Activated T-cell treated with anti-CD3 and anti-CD28 coated beads for 1 hour (primary cell): ENCODE measurements at places on chromosomes 16 and 17.

DNA sequence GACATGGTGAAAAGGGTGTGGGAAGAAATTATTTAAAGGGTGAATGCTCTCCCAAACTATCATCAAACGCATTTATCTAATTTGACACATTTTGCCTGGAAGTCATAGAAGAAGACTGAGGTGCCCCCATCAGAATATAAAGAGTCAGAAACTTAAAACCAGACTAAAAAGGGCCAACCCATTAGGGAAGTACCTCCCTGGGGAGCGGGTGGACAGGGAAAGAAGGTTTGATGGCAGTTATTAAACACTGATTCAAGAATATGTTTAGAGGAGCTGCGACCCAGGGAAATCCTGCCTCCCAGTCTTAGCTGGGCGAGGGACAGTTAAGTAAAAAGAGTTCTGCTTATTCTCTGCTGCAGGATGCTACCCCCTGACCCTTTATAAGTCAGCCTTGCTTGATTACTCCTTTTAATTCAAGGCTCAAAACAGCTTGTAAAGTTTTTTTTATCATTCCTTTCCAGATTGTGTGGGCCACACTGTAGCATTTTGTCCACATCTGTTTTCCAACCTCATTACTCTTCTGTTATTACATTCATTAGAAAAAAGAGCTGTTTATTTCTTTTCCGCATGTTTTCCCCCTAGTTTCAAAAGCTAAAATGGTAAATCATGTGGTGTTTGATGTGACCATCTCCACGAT lies 138.5 kb upstream of the TBX2 start:
- no peak for DNase-seq

- no peak for DNase-seq
These were observed 19.5 kb downstream of the CTU2 start for GRCh38 chr16:88725609-88726407.

- no peak for DNase-seq
These were observed 53.7 kb downstream of the RPH3AL start for GRCh38 chr17:298791-299450.

DNA sequence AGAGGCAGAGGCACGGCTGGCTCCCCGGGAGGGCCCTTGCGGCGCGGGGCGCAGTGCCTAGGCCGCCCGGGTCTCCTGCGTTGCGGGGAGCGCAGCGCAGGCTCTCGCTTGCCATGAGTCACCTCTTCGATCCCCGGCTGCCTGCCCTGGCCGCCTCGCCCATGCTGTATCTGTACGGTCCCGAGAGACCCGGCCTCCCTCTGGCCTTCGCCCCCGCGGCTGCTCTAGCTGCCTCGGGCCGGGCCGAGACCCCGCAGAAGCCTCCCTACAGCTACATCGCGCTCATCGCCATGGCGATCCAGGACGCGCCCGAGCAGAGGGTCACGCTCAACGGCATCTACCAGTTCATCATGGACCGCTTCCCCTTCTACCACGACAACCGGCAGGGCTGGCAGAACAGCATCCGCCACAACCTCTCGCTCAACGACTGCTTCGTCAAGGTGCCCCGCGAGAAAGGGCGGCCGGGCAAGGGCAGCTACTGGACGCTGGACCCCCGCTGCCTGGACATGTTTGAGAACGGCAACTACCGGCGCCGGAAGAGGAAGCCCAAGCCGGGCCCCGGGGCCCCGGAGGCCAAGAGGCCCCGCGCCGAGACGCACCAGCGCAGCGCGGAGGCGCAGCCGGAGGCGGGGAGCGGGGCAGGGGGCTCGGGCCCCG lies 390 bp downstream of the FOXL1 start:
- DNase-seq, result no peak

GRCh38 chr17:39538866-39539265 lies 68.9 kb downstream of the NEUROD2 start:
- DNase-seq, result no peak

GRCh38 chr17:1480747-1481465 lies 11.6 kb downstream of the MYO1C start:
- no peak for DNase-seq

DNA sequence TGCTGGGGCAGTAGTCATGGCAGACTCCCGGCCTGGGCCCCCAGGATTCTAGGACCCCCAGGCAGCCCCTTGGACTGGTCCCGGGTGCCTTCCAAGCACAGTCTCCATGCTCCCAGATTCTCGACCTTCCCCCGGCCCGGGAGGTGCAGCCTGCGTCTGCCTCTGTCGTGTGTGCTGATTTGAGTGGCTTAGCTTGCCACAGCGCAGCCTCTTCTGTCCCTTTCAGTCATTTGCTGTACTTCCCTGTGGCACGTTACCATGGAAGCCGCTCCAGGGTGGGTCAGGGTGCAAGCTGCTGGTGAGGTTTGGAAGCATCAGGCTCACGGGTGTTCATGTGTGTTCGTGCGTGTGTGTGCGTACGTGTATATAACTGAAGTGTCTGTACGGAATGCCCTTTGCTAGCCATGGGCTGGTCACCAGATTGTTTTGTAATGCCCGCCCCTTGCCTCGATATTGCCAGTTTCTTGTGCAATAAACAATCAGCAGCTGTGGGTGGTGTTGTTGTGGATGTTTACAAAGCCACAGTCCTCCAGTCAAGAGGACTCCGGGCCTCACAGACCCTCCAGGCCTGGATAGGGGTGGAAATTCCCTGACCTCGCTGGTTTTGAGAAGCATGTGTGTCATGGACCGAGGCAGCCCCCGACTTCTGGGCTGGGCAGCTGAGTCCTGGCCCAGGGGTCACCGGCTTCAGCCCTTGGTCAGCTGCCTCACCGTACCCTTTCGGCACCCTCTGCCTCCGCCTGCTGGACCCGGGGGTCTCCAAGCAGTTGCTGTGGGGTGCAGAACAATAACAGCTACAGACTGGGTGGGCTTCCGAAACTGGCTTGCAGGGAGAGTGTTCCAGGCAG lies 9.7 kb upstream of the CLEC18A start:
- DNase-seq, result no peak

GRCh38 chr16:23692190-23692837 lies 13.6 kb downstream of the PLK1 start:
- DNase-seq, result no peak

DNA sequence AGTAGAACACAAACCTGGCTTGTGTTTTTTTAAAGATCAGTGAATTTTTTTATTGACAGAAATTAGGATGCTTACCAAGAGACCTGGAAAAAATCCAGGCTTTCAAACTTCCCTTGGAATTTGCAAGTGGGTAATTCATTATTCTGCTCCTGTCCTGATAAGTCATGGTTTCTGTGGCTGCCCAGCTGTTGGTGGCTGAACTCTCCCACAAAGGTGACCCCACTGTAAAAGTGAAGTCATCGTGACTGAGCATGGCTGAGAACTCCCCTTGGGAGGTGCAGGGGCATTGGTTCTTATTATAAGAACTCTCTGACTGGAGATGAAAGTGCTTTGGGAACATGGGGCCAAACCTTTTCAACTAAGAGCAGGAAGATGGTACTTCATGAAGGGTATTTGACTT lies 46.6 kb upstream of the TANC2 start:
- no peak for DNase-seq

- DNase-seq, result no peak
These were observed 6.5 kb downstream of the GFAP start for GRCh38 chr17:44908761-44909326.

- DNase-seq, result peak; percentile 63
These were observed 2.0 kb downstream of the TRIM47 start for GRCh38 chr17:75876190-75876937.

DNA sequence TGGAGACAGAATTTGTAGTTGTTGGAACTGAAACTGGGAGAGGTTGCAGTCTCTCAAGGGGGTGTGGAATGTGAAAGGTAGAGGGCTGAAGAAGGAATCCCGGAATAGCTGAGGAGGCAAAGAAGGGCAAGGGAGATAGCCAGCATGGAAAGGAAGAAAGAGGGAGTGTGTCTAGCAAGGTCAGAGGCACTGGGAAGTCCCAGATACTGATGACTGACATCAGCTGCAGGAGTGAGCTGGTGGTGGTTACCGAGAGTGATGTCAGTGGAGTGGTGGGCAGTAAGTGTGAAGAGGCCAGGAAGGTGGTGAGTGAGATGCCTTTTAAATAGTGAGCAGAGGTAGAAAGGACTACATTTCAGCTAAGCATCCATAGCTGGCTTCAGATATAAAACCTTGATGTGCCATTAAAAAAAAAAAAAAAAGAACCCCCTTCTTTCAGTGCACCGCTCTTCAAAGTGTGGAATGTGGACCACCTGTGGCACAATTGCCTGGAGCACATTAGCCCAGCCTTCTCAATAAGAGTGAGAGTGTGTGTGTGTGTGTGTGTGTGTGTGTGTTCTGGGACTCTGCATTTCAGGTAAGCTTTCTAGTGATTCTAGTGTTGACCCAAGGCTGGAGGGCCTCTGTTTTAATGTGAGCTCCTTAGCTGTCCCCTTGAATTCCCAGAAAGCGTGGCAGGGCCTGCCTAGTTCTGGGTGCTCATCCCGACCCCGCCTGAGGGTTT lies 8.5 kb downstream of the PRMT7 start:
- DNase-seq, result no peak

DNA sequence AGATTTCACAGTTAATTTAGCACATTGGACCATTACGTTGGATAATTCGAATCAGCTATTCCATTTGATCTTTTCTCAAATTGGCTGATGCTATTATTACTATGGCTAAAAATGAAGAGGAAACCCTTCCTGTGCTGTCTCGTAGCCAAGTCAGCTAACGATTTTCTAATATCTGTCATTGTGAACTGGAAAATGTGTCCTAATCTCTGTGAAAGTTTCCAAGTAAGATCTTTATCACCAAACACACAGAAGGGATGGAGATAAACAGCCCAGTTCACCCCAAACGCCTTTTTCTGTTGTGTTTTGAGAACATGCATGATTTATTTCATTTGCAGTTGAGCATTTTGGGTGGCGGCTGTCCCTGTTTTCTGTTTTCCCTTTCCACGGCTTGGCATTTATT lies 312.8 kb downstream of the FOXL1 start:
- DNase-seq, result no peak

DNA sequence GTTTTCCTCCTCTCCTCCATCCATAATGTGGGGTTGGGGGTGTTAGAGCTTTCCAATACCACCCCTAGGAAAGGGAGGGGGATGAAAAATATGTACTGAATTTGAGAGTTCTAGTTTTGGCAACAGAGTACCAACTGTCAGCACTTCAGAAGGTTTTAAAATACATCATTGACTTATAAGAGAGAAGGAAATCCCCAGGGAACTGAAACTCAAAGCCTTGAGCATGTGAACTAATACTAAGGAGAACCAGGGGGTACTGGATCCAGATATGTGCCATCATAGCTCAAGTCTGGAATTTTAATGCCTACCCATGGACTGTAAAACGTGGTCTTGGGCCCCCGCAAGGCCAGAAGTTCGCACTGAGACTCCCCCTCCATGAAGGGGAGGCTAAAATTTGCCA lies 15.8 kb downstream of the CACNG5 start:
- no peak for DNase-seq

DNA sequence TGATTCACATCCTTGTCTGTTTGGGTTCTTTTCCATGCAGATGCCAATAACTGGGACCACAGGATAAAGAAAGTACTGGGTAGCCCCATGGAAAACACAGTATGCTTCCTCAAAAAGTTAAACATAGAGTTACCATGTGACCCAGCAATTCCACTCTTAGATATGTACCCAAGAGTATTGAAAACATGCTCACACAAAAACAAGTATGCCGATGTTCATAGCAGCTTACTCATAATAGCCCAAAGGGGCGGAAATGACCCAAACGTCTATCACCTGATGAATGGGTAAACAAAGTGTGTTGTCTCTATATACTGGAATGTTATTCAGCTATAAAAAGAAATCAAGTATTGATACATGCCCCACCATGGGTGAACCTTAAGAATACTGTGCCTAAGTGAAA lies 55.4 kb downstream of the CYB5B start:
- DNase-seq, result no peak

- DNase-seq, result peak; percentile 23
These were observed 740 bp upstream of the ATP6V0D1 start for GRCh38 chr16:67481561-67482232.

GRCh38 chr17:5821803-5822202 lies 237.5 kb upstream of the NLRP1 start:
- DNase-seq, result no peak

DNA sequence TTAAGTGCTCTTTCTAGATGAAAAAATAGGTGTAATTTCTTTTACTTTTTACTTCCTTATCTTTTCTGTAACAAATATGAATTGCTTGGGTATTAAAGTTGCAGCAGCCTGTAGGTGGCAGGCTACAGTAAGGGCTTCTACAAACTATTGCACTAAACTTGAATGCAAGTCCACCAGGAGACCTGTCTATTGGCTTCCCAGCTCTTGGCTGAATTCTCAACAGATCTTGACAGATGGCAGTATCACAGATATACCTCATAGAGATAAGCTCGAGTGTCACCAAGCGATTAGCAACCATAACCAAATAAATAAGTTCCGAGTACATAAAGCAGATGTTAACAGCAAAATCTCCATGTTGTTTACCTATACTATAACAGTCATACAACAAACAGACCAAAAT lies 5.9 kb downstream of the BBS2 start:
- no peak for DNase-seq

- no peak for DNase-seq
These were observed 9.2 kb downstream of the BFAR start for GRCh38 chr16:14641926-14642325.

DNA sequence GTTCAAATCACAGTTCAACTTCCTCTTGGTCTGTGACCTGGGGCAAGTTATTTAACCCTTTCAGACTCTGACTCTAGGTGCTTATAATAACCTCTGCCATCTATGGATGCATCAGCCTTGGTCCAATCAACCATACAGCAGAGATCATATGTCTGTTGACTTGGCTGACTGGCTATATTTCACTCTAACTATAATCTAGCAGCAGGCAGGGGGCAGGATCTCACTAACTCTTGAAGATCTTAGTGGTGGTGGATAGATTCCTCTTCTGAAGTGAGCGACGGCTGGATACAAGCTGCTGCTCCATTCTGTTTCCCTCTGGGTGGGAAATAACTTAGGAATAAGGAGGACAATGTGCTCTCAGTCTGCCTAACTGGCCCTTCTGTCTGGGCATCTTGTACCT lies 146.6 kb downstream of the SKAP1 start:
- no peak for DNase-seq

DNA sequence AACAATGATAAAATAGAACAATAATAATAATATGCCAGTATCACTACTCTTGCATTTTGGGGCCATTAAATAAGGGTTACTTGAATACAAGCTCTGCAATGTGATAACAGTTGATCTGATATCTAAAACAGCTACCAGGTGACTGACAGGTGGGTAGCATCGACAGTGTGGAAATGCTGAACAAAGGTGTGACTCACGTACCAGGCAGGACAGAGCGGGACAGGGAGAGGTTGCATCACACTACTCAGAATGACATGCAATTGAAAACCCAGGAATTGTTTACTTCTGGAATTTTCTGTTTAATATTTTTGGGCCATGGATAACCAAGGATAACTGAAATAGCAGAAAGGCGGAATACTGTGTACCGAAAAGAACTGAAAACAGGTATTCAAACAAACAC lies 15.8 kb upstream of the ZNF19 start:
- DNase-seq, result no peak

- no peak for DNase-seq
These were observed 16.6 kb downstream of the PLXDC1 start for GRCh38 chr17:39134878-39135277.
